Tongue (tissue), 3 donors: ENCODE measurements at places on chromosomes 1 and 21.
A peak's percentile ranks its signal among the peaks of the same experiment; 100 is the strongest.

- no peak for DNase-seq
Measured at GRCh38 chr1:230821346-230821745, 47.0 kb downstream of the C1orf198 start.

DNA sequence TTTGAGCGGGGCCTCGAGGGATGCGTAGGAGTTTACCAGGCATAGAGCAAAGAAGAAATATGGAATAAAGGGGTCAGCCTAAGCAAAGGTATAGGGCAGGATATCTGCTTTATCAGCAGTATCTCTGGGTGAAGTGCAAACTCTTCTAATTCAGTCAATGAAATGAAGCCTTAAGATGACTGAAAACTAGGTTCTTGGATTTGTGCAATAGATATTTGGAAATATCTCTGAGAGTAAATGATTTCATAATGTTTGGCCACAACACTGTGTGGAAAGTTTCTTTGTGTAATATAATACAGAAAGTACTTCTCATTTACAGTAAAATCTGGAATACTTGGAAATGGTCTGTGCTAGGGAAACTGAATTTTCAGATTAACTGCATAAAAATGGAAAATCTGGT is 26.1 kb downstream of the KCNJ15 start:
- DNase-seq, result no peak

- DNase-seq, result peak; percentile 61
Measured at GRCh38 chr21:37220433-37220980, 46.6 kb downstream of the VPS26C start.

DNA sequence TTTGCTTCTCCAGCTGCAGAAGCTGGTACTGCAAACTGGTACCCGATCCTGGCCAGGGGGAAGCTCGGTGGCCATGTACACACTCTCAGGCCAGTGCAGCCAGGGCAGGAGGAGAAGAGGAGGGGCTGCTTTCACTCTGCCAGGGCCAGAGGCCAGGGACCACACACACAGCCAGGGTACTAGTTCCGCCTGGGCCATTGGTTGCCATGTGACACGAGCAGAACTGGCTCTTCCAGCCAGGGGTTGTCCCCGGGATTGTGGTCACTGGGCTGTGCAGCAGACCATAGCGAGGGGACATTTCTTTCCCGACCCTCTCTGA is 3.7 kb upstream of the SHISAL2A start:
- DNase-seq, result no peak

DNA sequence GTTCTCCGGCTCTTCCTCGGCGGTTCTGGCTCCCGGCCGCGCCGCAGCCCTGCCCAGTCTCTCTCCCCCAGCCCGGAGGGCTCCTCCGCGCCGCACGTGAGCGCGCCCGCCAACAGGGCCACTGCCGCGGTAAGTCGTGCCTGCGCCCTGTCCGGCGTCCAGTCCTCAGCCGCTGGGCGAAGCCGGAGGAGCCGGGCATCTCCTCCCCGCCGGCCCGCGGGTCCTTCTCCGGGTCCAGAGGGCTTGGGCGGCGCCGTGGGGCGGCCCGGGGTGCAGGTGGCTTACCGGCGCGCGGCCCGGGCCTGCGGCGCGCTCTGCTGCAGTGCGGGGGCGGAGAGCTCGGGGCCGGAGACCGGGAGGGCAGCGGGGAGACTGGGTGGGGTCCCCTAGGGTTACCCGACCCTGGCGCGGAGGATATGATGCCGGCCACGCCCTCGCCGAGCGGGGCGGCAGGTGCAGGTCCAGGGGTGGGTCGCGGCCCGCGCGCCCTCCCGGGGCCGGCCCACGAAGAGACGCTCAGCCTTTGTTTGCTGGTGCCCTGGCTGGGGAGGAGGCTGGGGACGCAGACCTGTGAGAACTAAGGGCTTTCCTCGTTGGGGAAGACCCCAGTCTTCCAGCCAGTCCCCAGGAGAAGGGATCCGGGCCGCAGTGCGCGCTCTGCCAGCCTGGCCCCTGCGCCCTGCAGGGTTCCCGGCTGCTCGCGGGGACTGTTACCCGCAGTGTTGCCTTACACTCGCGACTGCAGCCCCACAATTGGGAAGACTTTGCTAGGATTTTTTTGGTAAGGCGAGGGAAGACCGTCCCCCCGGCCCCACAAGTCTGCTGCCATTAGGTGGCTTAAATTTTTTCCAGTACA is at the start of gene DOP1B:
Gene DOP1B (plus strand): TSS at position 10 of the 856 bp plus-strand sequence. CDS start 7,910 bp downstream, outside the sequence.
- peak; percentile 31 for DNase-seq

- peak; percentile 14 for DNase-seq
Measured at GRCh38 chr1:195717651-195718050, 890.6 kb downstream of the KCNT2 start.

DNA sequence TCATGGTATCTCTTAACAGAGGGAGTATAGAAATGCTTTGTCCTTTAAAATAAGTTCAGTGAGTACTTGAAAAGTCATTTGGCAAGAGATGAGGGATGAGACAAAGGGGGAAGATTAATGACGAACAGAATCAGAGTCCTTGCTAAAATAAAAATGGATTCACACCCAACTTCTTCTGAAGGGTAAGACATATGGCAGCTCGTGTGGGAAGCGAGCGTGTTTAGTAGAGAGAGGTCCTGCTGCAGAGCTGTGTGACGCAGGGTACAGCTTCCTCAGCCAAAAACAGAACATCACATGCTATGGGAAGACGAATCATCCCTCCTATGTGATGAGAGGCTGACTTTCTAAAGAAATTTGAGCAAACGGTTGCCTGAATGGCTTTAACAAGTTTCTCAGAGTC is 158.5 kb upstream of the LMO4 start:
- DNase-seq, result peak; percentile 57

DNA sequence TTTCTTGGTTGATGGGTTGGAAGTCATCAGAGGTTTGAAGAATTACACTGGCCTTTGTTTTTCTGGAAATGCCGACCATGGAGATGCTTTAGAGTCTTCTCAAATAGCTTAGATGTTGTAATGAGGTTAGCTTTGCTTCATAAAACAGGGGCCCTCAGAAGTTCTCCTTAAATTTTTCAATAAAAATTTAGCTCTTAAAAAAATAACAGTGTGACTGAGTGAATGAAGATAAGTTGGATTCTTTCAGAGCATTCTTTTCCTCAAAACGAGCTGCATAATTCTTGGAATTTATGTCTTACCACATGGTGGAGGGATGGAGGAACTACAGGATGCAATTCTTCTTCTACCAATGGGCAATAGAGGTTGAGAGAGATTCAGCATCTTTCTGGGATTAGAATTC is 23.4 kb downstream of the SYT11 start:
- no peak for DNase-seq

DNA sequence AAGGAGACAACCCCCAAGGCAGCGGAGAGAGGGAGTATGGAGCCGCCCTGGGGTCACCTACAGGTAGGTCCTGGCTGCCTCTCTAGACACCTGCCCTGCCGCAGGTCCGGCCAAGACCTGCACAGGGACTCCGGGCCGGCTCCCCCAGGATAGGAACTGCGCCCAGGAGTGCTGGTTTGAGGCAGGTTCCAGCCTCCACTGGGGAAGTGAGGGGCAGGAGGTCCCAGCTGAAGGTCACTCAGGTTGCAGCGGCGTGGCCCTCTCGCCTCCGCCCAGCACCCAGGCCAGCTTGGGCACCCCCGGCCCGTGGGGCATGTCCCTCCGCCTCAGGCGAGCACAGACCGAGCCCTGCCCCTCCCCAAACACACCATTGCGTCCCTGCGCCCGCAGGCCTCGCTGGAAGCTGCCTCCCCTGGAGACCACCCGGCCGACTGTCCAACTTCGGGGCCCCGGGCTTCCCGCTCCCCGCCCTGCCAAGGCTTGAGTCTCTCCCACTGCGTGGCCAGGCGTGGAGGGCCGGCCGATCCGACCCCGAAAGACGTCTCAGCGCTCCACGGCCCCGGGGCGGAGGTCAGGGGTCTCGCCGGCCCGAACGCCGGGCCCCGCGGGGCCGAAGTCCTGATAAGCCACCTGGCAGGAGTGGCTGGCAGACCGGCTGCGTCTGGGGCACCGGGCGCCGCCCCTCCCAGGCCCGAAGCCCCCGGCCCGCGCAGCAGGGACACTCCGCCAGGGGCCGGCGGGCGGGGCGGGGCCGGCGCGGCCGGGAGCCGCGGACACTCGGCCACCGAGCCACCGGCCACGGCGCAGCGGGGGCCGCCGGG is 1.4 kb upstream of the SKI start:
- no peak for DNase-seq

GRCh38 chr1:241598249-241598648 is 41.9 kb downstream of the CHML start:
- DNase-seq, result no peak

DNA sequence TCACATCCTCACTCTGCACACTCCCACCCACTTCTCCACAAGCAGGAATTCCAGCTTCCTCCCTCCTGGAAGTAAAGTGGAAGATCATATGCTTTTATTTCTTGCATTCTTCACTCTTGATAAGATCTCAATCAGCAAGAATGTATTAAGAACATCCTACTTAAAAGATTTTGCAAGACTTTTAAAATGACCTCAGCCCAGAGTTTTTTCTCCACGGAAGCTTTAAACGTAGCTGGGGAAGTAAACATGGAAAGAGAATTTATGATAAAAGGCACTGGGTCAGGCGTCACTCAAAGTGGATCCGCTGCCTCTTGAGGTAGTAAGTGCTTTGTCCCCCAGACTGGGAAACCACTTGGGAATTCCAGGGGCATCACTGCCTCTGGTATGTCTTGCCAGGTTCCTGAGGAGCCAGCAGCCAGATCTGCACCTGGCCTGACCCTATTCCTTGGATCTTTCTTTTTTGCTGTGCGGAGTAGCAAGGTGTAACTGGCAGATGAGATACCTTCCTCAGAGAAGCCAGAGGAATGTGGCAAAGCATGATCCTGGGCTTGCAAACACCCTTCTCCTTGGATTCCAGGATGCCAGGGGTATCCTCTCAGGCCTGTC is 33.9 kb downstream of the CDK18 start:
- DNase-seq, result no peak

GRCh38 chr1:103220631-103221041 is 112.3 kb upstream of the COL11A1 start:
- DNase-seq, result no peak

- DNase-seq, result peak; percentile 68
Measured at GRCh38 chr1:21869620-21870121, 57.6 kb downstream of the LDLRAD2 start.

DNA sequence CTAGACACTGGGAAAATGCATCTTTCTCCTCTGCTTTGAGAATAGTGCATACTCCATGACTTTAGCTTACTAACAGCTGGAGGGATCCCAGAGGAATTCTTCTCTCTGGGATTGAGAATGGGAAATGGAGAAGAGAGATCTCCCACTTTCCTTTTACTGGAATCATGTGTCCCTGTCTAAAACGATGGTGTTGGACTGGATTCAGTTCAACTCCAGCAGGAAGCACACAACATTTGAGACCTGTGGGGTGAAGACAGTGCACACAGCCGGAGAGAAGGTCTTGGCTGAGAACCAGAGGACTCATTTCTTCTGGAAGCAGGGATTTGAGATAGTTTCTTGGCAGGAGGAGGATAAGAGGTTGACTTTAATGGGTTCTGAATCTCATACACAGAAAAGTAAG is 58.7 kb downstream of the TRABD2B start:
- peak; percentile 64 for DNase-seq

GRCh38 chr1:68331117-68331865 is 99.0 kb upstream of the WLS start:
- DNase-seq, result no peak

- DNase-seq, result no peak
Measured at GRCh38 chr1:182286761-182287160, 104.8 kb downstream of the GLUL start.

GRCh38 chr1:16092097-16092922 is 18.9 kb upstream of the FAM131C start:
- no peak for DNase-seq

DNA sequence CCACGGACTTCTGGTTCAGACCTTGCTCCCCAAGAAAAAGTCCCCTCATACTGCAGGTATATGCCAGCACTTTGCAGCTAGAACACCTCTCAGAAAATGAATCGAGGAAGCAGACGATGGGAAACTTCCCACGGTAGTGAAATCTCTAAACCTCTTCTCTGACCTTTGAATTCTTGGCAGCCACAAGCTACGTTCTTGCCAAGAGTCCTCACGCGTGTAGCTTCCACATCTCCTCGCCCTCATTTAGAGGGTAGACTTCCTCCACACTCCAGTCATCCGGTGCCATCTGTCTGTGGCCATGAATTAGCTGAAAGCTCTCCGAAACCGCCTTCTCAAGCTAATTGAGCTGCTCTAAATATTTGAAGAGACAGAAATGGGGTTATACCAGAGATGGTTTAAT is 127.8 kb downstream of the RGS7 start:
- no peak for DNase-seq
